ENCODE measurements at places on chromosomes 12 and 14. TPM values are rescaled to one million over a fixed set of nuclear protein-coding genes. Genes with fewer than 3 reads are reported as not detected.

- DNase-seq: no peak
These were observed 10.1 kb upstream of the JDP2 start for GRCh38 chr14:75417674-75418073.

- no peak for DNase-seq
These were observed 278.1 kb downstream of the NUAK1 start for GRCh38 chr12:105860561-105861207.

- no peak for DNase-seq
These were observed 12.2 kb downstream of the DDX51 start for GRCh38 chr12:132131952-132132351.

GRCh38 chr12:4975574-4975973 is 65.9 kb downstream of the KCNA1 start:
- DNase-seq: peak; percentile 11

Gene STON2
- 13.4 TPM for total RNA-seq

GRCh38 chr12:122807651-122808050 is 27.6 kb upstream of the HIP1R start:
- DNase-seq: no peak

Gene FGD6
- 12.6 TPM for total RNA-seq

DNA sequence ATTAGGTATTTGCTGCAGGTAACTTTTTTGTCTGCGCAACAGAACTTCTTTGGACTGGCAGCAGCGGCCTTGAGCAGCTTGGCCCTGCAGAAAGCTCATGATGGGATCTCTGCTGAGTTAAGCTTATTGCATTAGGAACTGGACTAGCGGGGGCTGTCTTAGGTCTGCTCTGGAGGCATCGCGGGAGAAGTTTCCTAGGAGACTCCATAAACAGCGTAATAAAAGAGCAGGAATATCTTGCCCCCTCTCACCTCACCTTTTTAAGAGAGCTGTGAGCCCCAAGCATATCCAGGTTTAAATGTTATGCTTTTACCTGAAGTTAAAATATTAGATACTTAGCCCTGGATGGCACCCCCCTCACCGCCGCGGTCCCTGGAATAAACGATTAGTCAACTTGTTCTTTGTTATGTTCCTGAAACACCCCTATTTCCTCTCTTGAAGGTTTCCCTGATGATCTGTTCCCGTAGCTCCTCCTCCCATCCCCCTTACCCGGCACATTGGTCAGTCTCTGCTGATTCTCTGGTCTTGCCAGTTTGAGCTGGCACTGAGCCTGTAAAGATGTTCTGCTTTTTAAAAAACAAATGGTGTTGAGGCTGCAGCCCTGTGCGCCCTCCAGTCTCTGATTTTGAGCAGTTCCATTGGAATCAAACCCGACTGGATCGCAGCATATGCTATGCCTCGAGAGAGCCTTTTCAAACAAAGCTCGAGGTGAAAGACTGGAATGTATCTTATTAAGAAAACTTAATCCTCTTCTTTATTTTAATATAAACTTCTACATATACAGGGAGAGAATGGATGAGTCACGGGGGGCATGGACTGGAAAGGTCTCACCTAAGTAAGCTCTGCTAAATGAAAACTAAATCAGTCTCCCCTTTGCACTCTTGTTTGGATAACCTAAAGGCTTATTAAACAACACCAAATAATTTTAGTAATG is 1.9 kb downstream of the MLXIP start:
- no peak for DNase-seq

DNA sequence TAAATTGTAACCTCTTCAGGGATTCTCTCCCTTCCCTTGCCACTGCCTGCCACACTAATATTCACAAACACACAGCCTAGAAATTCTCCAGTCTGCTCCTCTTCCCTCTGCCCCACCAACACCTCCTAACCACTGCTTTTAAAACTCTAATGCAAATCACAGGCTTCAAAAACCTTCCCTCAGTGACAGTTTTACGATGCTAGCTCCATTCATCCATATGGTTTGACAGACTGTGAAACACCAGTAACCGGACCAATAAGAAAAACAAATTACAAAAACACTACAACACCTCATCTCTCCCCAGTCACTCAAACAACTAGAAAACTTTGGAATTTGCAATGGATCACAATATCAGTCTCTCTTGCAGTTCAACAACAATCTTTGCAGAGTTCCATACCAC is 5.7 kb downstream of the DPF3 start:
- DNase-seq: peak; percentile 33

DNA sequence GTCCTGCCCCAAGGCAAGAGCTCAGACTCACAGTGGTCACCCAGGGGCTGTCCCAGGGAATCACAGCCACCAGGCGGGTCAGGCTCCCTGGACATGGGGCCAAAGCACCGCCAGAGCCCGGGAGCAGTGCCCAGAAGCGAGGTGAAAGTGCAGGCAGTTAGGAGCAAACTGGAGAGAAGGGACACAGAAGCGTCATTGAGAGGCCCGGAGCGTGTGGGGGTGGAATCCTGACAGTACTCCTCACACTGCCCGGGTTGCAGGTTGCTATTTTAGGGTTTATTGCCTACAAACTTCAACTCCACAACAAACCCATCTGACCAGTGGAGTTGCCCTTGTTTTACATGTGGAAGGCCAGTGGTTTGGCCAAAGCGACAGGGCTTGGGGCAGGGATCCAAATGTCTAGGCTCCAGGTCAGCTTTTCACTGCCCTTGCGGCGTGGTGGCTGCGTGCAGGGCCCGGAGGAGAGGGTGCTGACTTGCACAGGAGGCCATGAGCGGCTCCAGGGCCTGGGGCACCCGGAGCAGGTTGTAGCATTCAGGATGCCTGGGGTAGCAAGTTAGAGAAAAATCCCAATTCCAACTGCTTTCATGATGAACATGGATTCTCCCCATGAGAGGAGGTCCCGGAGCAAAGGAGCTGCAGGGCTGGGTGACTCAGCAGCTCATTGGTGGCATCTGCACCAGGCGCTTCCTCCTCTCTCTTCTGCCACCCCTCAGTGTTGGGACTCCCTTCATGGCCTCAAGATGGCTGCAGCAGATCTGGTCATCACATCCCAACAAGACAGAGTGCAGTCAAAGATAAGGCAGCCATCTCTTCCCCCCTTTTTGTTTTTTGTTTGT is 112.3 kb upstream of the NCOR2 start:
- no peak for DNase-seq

DNA sequence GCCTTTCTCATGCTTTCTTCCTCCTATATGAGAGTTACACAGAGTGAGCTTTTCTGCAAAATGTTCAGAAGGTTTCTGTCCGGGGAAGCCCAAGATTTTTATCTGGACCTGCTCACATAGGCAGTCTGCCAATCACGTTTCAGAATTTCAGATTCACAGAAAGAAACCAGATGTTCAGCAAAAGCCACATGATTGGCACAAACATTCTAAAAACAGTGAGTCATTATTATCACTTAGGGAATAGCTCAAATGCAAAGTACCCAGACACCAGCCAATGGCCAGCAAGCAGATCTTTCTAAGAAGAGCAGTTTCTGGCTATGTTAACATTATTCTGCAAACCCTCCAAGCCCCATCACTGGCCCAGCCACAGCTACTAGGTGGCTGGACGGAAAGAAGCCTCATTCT is 1558.5 kb upstream of the TMEM132C start:
- DNase-seq: peak; percentile 80

DNA sequence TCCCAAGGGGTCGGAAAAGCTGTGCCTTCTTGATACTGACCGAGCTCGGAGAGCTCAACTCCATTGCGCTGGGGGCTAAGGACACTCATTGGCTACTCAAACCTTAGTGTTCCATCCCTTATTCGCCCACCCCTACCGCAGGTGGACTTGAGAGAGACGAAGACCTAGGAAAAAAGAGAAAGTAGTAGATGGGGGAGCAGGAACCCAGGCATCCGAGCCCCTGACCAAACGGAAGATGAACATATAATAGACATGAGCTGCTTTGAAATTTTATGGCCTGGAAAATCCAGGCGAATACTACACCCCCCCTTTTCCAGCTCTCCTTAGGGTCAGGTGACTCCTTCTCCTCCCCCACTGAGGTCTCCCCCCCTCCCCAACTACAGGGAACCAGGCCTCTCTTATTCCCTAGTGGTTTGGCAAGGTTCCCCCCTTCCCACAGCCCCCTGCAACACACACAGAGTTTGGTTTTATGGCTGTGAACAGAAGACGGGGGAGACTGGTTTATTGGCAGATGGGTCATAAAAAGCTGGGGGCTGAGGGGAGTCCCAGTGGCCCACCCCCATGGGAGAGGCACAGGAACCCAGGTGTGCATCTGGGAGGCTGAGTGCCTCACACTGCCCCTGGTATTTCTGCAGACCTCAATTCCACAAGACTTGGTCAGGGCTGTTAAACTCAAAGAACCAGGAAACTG is 1.6 kb downstream of the GDF11 start:
- DNase-seq: no peak

Gene TAS2R14
- 3.6 TPM for total RNA-seq

DNA sequence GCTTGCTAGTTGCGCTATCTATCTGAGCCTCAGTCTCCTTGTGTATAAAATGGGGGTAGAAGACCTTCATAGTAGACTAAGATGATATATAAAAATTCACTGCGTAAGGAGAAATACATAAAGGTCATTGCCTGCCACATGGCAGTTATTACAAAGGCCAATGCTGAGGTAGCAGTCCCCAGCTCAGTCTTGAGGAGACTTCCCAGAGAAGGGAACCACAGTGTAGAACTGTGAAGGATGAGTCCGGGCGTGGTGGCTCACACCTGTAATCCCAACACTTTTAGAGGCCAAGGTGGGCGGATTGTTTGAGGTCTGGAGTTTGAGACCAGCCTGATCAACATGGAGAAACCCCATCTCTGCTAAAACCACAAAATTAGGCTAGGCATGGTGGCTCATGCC is 17.1 kb upstream of the SP7 start:
- DNase-seq: no peak

DNA sequence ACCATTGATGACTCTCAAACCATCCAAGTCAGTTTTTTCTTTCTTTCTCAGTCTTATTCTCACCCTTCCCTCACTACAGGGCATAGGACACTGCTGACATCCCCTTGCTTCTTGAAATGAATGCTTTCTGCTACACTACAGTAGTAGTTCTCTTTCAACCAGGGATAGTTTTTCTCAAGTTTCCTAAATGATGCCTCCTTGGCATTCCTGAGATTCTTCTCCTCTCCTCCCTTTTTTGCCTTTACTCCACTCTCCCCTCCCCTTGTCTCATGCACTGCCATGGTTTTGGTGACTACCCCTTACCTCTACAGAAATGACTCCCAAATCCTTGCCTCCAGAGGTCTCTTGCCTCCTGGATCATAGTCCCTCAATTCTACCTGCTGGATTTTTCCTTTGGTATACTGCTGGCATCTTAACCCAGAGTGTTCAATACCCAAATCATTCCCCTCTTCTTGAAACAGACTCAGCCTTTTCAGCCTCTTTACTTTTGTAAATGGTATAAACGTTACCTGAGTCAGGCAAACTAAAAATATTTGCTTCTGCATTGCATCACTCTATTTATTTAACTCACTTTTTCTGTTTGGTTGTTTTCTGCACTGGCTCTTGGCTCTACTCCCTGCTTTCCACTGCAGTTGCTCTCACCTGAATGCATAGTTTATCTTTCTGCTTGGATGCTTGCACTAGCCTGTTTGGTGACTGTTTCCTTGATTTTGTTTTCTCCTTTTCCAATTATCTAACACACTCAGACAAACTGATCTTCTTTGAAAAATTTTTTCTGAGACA is 211.6 kb upstream of the IGF1 start:
- no peak for DNase-seq

Gene NRIP2
- 0.39 TPM for total RNA-seq

DNA sequence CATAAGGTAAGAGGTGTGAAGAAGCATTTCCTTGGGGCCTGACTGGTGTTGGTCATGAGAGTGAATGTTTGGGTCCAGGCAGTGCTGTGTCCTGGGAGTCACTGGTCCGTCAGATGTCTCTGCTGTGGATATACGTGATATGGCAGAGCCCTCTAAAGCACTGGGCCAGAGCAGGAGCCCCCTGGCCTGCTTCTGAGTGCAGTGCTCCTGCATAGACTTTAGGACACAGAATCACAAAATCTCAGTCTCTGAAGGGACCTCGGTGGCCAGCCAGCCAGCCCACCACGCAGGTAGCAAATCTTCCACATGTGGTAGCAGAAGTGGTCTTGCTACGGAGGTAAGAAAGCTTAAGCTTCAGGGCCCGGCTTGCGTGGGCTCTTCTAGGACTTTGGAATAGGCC is 18.5 kb upstream of the AQP2 start:
- no peak for DNase-seq

GRCh38 chr14:76697246-76697905 is 63.9 kb upstream of the VASH1 start:
- no peak for DNase-seq

DNA sequence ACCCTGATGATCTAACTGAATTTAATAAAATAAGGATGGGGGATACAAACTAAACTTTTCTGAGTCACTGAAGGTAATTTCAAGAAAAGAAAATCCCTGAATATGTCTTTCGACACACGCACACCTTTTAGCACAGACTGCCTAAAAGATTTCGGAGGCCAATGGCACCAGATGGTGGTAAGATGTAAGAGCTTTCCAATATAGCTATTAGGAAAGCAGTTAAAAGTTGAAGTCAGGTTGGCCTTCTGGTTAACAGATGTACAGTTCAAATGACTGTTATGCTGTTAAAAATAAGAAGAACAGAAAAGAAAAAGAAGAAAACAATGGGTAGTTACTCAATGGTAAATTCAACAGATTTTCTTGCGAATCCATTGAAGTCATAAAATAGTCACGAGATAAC is 80.7 kb upstream of the KRR1 start:
- no peak for DNase-seq

Gene IKZF4
- 9.5 TPM for total RNA-seq

DNA sequence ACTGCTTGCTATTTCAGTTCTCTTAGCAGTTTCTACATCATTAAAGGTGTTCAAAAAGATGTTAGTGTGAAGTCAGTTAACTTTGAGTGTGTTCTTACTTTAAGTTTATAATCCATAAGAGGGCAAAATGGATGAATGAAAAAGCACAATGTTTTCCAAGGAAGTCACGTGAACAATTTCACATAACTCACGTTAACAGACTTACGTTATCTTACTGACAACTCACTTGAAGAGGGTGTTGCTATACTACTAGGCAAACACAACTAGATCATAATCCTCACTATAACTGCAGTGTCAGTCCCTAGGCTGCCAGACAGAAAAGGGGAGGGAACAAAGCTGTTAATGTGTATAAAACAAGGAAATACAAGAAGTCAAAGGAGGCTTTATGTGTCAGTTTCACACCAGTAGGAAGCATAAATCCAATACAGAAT is 6.4 kb downstream of the SLC2A13 start:
- DNase-seq: peak; percentile 50

GRCh38 chr12:105330931-105331804 is 677 bp downstream of the C12orf75 start:
- peak; percentile 47 for DNase-seq

- DNase-seq: no peak
These were observed 11.1 kb upstream of the NDUFA12 start for GRCh38 chr12:95014554-95014953.

Gene NGB
- total RNA-seq: not detected
